ENCODE measurements at places on chromosomes 4 and X. TPM values are rescaled to one million over a fixed set of nuclear protein-coding genes. Genes with fewer than 3 reads are reported as not detected.
A peak's percentile ranks its signal among the peaks of the same experiment; 100 is the strongest.

Gene GYG2
- total RNA-seq = 0.22 TPM

Gene FMR1NB
- total RNA-seq = not detected

Gene PCDH10
- total RNA-seq = 0.05 TPM

- no peaks in the 10 kb centered on the region for H3K27me3 ChIP-seq
- H3K27ac ChIP-seq = no peak overlapping the region
- no peak for DNase-seq
- H3K4me3 ChIP-seq = no peak overlapping the region
These were observed 16.6 kb upstream of the PTCHD1 start for GRCh38 chrX:23317799-23318724.

DNA sequence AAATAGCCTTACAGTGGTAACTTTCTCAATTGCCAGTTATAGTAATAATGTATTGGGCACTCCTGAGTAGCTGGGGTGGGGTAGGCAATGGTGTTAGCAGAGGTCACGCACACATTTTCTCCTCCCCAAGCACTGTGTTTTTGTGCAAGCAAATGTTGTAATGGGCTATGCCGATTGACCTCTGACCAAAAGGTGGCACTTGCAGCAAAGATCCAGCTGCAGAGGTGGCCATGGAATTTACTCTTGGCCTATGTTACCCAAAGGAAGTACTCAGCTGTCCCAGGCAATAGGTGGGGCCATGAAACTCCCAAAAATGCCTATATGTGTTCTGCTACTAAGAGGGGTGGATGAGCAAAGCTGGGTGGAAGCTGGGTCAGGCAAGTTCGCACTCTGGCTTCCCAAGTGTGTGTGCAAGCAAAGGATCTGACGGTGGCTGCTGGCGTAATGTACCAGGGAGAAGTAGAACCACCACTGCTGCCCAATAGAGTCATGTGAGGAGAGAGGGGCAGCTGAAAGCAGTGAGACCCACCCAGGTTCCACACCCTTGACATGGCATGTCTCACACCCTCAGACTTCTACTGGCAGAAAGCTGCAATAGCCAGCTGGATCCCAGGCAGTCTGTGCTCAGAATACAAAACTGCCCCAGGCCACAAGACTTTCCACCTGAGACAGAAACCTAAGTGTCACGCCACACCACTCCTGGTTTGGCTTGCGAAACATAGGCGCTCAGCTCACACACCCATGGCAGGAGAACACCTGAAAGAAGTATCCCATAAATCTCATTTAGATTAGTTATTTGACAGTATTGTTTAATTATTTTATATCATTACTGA lies 353.3 kb upstream of the EMCN start:
- DNase-seq = peak; percentile 61
- no peaks in the 10 kb centered on the region for H3K36me3 ChIP-seq
- no peak overlapping the region for H3K4me3 ChIP-seq
- H3K4me1 ChIP-seq = no peaks in the 10 kb centered on the region
- no peak overlapping the region for H3K27ac ChIP-seq

- no peaks in the 10 kb centered on the region for H3K4me1 ChIP-seq
- H3K27me3 ChIP-seq = peaks cover 4% of the 10 kb centered on the region
- no peak overlapping the region for H3K4me3 ChIP-seq
- no peaks in the 10 kb centered on the region for H3K36me3 ChIP-seq
These were observed 118.8 kb downstream of the PSAPL1 start for GRCh38 chr4:7315935-7316334.

DNA sequence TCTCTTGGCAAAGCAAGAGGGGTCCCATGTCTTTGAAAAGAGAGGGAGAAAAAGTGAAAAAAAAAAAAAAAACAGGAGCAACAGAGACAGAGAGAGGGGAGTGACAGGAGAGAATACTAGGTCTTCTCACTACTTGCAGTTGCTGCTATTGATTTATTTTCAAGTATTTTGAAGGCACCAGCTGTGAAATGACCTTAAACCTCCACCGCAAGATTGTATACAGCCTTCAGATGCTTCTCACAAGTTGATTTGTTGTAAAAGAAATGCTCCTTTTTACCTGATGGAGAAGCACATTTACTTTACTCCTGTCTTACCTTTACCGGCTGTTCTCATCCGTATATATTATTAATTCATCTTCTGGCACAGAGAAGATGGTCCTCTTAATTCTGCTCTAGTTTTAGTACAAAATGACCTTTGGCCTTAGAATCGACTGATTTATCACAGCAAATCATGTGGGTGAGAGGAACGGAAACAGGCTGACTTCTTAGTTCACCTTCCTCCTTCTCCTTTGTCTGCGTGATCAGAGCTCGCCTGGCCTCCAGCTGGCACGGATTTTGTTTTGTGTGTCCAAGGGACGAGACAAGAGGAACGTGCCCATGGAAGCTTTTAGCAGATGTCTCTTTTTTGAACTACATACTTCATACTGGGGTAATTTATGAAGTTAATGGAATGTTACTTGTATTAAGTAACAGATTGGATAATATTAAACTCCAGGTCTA lies 82.4 kb upstream of the PACRGL start:
- peaks cover 29% of the 10 kb centered on the region for H3K4me1 ChIP-seq
- H3K36me3 ChIP-seq = no peaks in the 10 kb centered on the region
- H3K27me3 ChIP-seq = no peaks in the 10 kb centered on the region
- H3K4me3 ChIP-seq = no peak overlapping the region

DNA sequence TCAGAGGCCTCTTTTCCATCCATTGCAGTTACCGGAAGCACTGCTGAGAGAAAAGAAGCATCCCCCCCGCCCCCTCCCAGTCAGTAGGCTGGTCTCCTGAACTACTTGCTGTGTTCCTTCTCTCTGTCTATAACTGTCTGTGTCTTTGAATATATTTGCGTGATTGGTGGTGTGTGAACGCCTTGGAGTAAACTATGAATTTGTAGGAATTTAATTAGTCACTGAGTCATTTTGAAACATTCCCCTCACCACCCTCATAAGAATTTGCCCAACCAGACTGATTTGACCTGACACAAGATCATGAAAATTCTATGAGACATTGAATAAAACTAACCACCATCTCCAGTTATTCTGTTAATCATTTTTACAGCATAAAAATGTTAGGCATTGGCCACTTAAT lies 6.7 kb upstream of the NXF3 start:
- no peaks in the 10 kb centered on the region for H3K27me3 ChIP-seq
- no peak overlapping the region for H3K4me3 ChIP-seq
- no peaks in the 10 kb centered on the region for H3K4me1 ChIP-seq
- H3K36me3 ChIP-seq = no peaks in the 10 kb centered on the region
- no peak overlapping the region for H3K27ac ChIP-seq
- DNase-seq = no peak
